ENCODE measurements at places on chromosomes 12 and 14.

- DNase-seq: no peak
Measured at GRCh38 chr12:43887397-43887796, 51.5 kb downstream of the TMEM117 start.

GRCh38 chr12:53093777-53094393 is 3.6 kb upstream of the IGFBP6 start:
- no peak for DNase-seq

DNA sequence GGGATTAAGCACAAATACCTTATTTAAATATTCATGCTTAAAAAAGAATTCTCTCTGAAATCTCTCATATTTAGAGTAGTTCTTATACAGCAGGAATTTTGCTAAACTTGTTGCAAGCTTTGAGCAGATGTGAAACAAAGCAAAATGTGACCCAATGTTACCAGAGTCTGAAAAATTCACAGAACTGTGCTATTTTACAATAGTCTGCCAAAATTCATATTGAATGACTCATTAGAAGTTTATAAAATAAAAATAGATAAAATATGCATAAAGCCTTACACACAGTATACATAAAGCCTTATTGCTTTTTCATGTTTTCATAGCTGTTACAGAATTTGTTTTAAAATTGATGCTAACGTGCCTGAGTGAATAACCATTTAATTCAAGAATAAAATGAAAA is 17.8 kb upstream of the RHOJ start:
- DNase-seq: no peak

GRCh38 chr12:100778967-100779590 is 15.5 kb upstream of the ANO4 start:
- no peak for DNase-seq

GRCh38 chr12:22667122-22667521 is 42.2 kb downstream of the ETNK1 start:
- DNase-seq: no peak

- DNase-seq: no peak
Measured at GRCh38 chr14:74737753-74738325, 24.9 kb downstream of the FCF1 start.

GRCh38 chr14:54123841-54124240 is 167.2 kb upstream of the BMP4 start:
- DNase-seq: no peak

GRCh38 chr14:73741386-73741875 is 27.2 kb upstream of the PNMA1 start:
- peak; percentile 83 for DNase-seq

DNA sequence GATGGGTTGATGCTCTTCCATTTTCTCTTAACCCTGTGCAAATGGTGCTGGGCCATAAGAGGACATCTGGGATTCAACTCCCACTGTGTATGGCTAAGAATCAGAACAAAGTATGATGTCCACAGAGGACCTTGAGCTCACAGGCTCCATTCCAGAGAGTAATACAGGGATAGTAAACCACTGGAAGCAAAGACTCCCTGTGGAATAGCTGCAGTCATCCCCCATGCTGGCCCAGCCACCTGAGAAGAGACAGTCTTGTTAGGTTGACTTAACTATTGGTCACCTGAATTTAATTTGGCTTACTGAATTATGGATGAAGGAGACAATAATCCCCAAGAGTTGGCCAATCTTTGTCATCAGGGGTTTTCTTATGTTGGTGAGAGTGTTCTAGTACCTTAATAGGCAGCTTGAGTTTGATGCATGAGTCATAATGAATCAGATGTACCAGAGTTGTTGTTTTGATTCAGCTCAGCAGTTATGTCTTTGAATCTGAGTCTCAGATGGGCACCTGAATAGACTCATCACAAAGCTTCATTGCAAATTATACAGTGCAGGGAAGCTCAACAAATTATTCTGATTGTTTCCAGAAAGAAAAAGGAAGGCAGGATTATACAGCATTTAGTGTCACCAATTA is 122.7 kb downstream of the SSPN start:
- DNase-seq: peak; percentile 10

DNA sequence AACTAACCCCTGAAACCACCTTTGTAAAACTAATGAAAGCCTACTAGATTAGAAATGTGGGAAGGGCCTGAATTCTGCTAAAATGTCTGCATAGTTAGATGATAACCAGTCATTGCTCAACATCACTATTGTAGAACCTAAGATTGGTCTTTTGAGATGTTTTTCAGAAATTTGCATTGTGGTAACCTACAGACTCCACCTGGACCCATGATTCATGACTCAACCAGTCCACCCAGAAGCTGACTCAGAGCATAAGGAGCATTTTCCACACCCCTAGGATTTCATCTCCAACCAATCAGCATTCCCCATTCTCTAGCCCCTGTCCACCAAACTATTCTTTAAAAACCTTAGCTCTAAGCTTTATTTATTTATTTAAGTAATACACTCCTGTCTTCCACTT is 30.4 kb upstream of the CHGA start:
- DNase-seq: no peak

GRCh38 chr12:50520416-50521207 is 15.8 kb downstream of the DIP2B start:
- DNase-seq: no peak

DNA sequence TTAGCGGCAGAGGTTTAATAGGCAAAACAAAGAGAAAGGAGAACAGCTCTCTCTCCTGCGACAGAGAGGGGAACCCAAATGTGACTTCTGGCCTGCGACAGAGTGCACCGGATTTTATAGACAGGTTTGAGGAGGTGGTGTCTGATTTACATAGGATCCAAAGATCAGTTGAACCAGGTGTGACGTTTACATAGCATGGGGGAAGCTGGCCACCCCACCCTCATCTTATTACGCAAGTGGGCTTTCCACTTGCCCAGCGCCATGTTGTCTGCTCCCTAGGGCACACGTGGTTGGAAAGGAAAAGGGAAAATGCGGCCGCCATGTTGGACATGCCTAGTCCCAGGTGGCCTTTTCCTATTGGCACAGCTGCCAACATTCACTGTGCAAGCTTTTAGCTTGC is 17.4 kb downstream of the BCL2L14 start:
- no peak for DNase-seq

- DNase-seq: peak; percentile 77
Measured at GRCh38 chr12:116276652-116277466, 634 bp downstream of the MED13L start.

DNA sequence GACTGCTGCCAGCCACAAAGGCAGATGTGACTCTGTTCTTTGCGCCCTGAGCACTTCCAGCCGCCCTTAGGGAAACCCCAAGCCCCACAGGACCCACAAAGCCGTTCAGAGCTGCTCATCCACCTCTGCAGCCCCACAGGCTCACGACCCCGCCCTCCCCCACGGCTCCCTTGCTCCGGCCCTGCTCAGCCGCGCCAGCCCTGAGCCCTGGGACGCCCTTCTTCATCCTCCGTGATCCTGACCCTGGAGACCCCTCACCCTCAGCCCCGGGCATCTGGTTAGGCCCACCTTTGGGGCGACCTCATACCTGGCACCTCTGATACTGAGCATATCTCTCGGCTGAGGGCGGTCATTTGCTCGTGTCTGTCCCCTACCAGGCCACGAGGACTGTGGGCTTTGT is 125.8 kb upstream of the EVL start:
- no peak for DNase-seq

- DNase-seq: no peak
Measured at GRCh38 chr12:14979468-14979867, 6.6 kb downstream of the PDE6H start.

GRCh38 chr12:90245391-90245790 is 536.8 kb upstream of the ATP2B1 start:
- DNase-seq: no peak

- peak; percentile 36 for DNase-seq
Measured at GRCh38 chr14:68814539-68815297, 21.9 kb upstream of the ZFP36L1 start.

DNA sequence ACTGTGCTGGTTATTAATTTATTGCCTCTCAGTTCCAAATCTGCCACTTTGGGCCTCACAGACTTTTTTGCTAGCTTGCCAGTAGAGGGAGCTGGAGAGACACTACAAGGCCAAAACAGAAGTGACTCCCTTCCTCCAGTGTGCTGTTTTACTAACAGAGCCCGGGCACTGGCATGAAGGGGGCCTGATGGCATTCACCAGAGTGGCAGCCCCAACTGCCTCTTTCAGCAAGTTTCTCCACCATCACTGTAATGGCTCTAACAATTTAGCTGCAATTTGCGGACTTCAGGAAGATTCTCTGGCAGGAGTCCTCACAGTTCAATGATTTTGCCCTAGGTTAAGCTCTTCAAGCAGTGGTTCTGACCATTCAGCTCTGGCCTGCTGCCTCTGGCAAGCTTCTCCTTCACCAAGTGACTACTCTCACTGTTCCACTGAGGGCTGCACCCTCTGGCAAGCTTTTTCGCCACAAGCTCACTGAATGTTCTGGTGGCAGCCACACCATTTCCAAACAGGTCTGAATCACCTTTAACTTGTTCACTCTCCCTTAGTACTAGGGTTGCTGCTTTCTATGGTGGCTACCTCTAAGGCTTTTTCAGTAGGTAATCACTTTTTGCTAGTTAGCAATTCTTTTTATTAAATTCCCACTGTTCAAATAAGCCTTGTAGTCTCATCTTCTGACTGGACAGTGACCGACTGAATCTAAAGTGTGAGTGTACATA is 104.9 kb downstream of the ZC3H14 start:
- peak; percentile 34 for DNase-seq

DNA sequence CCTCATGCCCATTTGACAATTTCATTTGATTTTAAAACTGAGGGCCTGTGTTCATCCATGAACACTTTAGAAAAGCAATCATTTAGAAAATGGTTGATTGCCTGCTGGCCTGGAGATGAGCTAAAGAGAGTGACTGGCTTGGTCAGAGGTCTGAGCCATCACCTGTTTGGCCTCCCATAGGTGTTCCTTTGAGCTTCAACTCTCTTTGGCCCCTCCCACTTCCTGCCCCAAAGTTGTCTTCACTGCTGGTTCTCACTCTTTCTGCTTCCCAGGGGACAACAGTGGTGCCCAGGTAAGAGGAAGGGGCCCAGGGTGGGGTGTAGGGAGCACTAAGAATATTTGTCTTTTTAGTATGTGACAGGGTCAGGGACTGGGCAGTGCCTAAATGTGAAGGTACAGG is 4.9 kb upstream of the TCP11L2 start:
- no peak for DNase-seq

DNA sequence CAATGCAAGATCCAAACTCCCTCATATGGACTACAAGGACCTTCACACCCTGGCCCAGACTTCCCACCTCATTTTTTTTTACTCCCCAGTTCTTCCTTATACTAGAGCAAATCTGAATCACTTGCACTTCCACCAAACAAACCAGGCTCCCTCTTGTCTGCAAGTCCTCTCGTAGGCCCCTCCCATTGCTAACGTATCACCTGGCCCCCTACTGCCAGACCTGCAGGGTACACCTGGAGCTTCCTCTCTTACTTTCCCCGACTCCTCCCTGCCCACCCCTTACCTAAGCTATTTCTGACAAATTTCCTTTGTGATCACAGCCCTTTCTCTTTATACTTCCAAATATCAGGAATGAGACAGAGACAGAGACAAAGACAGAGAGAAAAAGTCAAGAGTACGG is 463.9 kb downstream of the GALC start:
- no peak for DNase-seq

DNA sequence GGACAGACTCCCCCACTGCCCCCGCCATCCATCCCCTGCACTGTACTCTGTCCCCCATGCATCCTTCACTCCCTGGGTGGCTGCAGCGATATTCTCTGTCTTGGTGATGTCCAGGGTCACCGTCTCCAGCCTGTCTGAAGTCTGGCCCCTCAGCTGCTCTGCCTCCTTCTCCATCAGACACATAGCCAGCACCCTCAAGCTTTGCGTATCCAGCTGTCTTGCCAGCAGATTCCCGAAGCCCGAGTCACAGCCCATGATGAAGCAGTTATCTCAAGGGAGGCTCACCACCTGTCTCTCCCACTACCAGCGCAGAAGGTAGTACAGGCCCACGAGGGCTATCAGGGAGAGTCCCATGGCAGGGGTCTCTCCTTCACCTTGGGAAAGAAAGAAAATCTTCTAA is 77.8 kb downstream of the HSD17B6 start:
- DNase-seq: no peak

- DNase-seq: no peak
Measured at GRCh38 chr14:69473260-69473659, 11.3 kb upstream of the PLEKHD1 start.

DNA sequence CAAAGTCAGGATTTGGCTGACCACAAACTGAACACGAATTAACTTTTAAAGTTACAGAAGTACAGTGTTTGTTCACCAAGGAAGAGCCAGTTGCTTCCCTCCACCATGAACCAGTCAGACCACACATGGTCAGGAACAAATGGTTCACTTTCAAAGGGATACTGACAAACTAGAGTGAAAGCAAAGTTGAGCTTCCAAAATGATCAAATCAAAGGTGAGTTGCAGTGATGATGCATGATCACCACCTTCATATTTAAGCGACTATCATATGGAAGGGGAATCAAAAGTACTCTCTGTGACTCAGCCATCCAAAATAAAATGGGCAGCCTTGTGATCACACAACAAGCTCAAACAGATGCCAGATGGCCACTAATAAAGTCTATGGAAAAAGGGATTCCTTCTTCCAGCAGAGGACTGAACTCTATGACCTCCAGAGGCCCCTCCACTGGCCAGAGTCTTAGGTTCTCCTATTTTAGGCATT is 13.1 kb downstream of the NT5DC3 start:
- DNase-seq: no peak

- DNase-seq: no peak
Measured at GRCh38 chr12:78914859-78915331, 50.3 kb downstream of the SYT1 start.

DNA sequence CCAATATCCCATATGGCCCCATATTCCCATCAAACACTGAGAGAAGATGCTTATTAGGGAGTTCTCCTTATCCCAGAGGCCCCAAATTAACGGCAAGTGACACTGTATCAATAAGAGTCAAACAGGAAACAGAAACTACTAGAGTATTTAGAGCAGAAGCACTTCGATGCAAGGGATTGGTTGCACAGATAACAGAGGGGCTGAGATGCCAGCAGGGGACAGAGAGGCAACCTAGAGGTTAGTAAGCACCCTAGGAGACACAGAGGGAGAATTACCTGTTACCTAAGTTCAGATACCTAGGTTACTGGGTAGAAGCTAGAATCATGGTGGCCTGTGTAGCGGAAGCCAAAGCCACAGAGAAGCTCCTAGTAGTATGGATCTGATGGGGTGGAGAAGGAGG is 2.9 kb downstream of the HEBP1 start:
- no peak for DNase-seq

DNA sequence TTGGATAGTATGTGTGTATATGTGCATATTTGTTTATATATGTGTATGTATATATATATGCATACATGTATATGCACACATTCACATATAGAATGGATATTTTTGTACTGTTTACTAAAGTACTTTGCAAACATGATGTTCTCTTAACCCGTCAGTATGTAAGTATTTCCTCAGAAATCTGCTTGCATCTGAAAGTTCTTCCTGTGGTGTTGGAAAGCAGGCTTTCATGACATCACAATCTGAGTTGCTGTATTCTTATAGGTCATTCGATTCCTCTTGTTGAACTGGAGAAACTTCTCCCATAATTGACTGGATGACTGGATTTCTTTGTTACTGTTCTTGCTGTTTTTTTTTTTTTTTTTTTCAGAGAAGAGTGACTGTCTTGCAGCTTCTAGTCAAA is 29.1 kb downstream of the GABARAPL1 start:
- DNase-seq: no peak
